ENCODE measurements at places on chromosomes 7 and 10.

GRCh38 chr10:114015708-114016107 lies 28.0 kb upstream of the ADRB1 start:
- DNase-seq, result no peak

DNA sequence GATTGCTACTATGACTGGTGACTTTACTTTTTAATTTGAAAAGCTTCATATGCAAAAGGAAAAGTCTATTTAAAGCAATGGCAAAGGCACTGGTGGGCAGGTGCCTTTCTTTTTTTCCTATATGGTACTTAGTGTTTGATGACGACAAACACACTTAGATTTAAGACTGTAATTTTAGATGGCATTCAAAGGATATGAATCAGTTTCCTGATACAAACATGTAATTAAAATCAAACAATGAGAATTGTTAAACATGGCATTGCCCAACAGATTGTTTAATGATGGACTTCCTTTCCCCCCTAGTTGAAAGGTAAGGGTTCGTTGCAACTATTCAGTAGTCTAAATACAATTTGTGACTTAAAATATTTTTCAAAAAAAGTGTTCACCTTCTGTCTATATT lies 106.5 kb upstream of the SEMA3C start:
- DNase-seq, result peak; percentile 77

- no peak for DNase-seq
These were observed 14.0 kb upstream of the SRI start for GRCh38 chr7:88233828-88234227.

DNA sequence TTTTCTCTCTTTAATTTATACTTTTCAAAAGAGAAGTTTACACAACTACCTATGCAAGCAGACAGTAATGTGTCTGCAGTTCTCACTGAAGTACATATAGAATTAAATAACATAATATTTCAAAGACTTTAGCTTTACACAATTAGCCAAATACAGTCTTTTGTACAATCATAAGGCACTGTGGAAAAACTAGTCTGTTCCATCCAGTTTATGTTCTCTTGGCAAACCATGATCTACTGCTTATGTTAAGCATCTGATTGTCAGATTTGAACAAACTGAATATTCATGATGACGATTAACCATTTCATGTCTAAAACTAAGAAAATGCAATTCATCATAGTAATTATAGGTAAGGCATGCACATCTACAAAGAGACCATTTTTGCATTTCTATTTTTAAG lies 842 bp downstream of the SEMA3A start:
- no peak for DNase-seq

DNA sequence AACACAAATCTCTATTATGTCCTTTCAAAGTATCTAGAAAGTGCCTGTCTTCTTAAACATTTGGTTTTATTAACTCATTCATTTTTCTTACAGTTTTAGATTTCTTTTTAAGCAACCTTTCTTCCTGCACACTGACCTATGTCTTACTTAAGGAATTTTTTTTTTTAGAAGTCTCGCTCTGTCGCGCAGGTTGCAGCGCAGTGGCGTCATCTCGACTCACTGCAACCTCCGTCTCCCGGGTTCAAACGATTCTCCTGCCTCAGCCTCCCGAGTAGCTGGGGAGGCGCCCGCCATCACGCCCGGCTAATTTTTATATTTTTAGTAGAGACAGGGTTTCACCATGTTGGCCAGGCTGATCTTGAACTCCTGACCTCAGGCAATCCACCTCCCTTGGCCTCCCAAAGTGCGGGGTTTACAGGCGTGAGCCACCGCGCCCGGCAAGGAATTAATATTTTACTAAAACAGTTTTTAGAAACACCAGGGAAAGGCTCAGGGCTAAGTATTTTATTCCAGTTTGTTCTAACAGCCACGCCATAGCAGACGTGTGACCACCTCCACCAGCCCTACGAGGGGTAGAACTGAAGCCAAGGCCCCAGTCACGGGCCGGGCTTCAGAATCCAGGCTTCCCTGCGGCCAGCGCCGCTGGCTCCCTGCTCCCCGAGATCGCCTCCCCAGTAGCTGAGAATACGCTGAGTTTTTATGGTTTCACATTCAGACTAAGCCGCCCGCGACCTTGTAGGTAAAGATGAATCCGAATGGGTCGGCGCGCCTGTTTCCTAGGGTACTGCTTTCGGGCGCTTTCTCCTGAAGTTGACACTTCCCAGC lies 941 bp upstream of the LUC7L2 start:
- peak; percentile 76 for DNase-seq

DNA sequence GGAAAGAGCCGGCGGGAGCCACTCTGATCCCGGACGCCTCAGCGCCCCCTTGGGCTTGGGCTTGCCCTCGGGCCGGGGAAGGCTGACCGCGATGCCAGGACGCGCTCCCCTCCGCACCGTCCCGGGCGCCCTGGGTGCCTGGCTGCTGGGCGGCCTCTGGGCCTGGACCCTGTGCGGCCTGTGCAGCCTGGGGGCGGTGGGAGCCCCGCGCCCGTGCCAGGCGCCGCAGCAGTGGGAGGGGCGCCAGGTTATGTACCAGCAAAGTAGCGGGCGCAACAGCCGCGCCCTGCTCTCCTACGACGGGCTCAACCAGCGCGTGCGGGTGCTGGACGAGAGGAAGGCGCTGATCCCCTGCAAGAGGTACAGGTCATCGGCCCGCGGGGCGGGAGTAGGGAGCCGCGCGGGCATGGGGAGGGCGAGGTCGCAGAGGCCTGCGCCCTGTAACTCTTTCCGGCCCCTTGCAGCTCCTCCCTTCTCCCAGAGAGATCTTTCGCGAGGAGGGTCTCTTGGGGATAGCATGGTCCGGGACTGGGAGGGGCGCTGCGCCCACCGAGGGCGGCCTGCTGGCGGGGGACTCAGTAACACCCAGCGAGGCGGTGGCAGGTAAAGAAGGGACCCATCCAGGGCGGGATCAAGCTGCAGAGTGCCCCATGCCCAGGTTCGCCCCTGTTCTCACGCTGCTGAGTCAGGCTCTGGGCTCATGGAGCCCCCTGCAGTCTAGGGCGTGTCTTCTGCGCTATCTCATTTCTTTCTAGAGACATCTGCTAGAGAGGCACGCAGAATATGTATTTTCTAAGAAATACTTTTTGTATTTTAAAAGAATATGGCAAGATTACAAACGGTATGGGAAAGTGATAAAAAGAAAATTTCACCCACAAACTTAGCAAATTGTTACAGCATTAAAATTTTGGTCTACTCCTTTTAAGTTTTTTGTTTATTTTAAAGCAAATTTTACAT lies 687 bp downstream of the EPDR1 start:
- DNase-seq, result peak; percentile 49

DNA sequence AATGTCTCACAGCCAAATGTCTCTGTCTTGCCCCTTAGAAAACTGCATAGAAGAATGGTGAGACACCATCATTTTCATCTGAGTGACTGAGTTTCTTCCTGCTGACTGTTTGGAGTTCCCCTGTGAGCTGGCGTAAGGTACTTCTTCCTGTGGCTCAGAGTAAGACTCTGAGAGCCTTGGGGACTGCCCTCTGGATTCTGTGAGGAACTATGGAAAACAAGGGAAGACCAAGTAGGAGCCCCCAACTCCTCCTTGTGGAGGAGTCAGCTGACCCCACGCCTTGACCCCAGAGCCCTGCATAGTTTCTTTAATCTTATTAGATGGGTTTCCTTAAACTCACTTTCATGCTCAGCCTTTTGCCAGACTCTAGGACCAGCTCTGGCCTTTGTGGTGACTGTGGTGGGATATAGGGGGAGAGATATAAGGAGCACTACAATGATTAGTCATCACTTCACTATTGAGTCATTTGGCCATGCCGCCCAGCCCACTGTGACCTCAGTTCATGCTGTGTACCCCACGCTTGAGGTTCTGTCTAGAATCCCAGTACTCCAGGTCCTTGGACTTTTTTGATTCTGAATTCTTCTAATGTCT lies 51.8 kb upstream of the FAM133B start:
- DNase-seq, result no peak

DNA sequence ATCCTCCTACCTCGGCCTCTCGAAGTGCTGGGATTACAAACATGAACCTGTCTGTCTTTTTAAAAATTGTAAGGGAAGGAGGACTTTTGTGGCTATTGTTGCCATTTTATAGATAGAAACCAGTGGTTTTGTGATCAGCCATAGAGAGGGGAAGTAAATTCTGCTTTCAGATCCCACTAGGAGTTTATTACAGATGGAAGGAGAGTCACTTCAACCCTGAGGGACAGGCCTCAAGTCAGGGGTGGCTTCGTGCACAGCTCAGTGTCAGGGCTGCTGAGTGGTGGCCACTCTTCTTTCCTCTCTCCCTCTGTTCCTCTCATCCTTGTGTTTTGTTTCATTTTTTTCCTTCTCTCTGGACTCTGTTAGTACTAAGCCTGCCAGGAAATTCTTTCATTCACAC lies 60.8 kb downstream of the OGDH start:
- DNase-seq, result no peak

DNA sequence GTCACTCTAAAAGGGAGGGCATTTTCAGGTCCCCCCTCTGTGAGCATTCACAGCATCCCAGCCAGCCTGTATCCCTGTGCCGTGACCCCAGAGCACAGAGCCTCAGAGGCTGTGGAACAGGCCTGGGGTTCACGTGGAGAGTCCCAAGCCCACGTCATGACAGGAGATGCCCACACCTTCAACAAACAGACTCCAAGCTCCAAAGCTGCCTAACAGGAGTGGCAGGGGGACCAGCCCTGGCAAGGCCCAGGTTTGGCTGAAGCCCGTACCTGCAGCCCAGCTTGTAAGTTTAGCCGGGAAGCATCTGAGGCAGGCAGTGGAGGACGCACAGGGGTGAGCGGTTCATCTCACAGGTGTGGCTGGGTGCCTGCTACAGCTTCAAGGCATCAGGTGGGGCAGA lies 33.5 kb downstream of the LHPP start:
- no peak for DNase-seq

DNA sequence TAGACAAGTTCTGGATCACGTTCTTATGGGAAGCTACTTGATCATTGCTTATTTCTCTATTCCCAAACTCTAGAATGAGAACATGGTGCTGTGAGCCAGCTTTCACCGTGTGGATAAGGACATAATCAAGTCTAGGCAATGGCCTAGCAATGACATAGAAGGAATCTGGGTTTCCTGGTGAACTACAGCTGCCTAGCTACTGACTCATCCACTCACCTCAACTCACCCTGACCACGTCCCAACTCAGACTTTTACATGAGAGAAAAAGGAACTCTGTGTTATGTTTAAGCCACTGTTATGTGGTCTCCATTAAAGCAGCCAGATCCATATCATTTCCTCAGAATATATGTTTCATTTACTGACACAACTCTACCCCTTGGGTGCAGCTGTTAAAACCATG lies 18.8 kb upstream of the MET start:
- no peak for DNase-seq

- no peak for DNase-seq
These were observed 58.6 kb upstream of the PRSS1 start for GRCh38 chr7:142690554-142691182.

DNA sequence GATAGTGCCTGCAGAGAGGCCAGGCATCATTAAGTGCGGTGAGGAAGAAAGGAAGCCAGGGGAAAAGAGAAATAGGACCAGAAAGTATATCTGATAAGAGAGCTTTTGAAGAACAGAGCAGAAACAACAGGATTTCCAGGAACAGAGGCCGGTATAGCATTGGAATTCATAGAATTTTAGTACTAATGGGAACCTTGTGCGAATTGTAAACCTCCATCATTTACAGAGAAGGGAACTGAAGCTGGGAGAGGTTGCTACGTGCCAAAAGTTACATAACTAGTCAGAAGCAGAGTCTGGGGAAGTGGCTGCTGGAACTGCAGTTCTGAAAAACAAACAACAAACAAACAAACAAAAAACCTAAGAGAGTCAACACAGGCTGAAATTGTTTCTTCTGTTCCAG lies 5.4 kb upstream of the ZMYND11 start:
- no peak for DNase-seq

- no peak for DNase-seq
These were observed 67.1 kb downstream of the C10orf120 start for GRCh38 chr10:122632576-122632975.

DNA sequence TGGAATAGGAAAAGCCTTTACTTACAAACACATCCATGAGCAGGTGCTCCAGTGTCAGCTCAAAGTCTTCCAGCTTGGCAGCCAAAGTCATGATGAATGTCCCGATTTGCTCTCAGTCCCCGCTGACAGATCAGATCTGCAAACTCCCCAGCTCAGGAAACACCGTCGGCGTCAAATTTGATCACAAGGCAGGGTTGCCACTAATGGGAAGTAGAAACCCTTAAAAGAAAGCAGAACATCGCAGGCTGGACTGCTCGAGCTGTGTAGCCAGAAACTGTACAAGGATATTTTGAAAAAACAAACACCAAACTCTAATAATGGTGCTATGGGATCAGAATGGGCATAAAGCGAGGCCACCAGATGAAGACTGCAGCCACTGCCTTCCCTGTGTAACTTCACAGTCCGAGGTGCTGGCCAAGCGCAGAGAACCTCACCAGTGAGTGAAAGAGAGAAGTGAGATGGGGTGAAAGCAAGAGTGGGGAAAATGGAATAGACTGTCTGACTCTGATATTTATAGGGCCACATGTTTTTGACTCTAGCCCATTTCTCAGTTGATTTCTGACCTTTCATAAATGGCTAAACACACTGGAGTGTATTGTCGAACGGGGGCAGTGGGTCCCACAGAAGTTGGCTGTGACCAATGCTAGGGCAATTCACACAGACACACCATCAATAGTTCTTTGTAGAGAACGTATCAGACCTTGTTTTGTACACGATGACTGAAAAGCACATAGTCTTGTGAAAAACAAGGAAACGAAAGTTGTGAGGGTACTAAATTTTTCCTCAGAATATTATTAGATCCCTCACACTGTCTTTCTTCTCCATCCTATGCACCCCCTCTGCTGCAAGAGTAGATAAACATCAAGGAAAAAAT lies 306.2 kb downstream of the FRMD4A start:
- no peak for DNase-seq

DNA sequence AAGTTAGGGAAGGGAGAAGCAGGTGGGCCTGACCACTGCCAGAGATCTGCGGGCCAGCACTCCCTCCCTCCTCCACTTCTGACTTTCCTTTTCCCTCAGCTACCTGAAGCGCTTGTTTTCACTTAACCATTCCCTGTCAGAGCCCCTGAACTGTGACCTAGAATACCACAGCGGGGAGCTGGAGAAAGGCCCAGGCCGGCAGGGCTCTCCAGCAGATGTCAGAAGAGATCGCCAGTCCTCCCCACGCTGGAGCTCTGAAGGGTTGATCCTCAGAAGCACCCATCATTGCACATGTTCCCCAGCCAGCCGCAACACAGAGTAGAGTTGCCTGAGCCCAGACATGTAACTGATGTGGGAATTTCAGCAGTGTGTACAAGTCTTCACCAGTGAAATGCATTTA lies 44.4 kb upstream of the GAD2 start:
- no peak for DNase-seq

GRCh38 chr7:64871761-64872160 lies 31.3 kb upstream of the ZNF273 start:
- no peak for DNase-seq

DNA sequence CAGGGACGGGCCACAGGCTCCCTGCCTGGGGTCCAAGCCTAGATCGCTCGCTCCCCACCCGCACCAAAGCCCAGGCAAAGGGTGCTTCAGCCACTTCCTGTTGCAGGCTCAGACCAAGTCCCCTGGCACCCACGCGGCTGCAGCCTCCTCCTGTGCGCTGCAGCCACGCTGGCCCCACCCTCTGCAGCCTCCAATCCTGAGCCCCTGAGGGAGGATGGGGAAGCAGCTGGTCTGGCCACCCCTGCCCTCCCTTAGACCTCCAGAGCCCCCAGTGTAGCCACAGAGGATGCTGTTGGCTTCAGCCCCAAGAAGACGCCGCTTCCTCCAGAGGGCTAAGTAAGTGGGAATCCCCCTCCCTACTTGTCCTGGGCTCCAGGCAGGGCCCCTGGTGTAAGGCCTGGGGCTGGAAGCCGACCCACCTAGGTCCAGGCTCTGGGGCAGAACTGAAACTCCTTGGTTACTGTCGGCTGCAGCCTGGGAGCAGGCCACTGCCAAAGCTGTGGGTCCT lies 9.4 kb downstream of the LIMK1 start:
- DNase-seq, result peak; percentile 7

GRCh38 chr7:101740981-101741725 lies 76.3 kb upstream of the CUX1 start:
- DNase-seq, result no peak
